Kidney epithelial cell (primary cell): ENCODE measurements at places on chromosomes 5 and 9. TPM values are rescaled to one million over a fixed set of nuclear protein-coding genes. Genes with fewer than 3 reads are reported as not detected.
A peak's percentile ranks its signal among the peaks of the same experiment; 100 is the strongest.

Gene TAF11L6
- total RNA-seq = not detected in 2 replicates

GRCh38 chr5:131491749-131492148 is 143.3 kb downstream of the RAPGEF6 start:
- DNase-seq = no peak

DNA sequence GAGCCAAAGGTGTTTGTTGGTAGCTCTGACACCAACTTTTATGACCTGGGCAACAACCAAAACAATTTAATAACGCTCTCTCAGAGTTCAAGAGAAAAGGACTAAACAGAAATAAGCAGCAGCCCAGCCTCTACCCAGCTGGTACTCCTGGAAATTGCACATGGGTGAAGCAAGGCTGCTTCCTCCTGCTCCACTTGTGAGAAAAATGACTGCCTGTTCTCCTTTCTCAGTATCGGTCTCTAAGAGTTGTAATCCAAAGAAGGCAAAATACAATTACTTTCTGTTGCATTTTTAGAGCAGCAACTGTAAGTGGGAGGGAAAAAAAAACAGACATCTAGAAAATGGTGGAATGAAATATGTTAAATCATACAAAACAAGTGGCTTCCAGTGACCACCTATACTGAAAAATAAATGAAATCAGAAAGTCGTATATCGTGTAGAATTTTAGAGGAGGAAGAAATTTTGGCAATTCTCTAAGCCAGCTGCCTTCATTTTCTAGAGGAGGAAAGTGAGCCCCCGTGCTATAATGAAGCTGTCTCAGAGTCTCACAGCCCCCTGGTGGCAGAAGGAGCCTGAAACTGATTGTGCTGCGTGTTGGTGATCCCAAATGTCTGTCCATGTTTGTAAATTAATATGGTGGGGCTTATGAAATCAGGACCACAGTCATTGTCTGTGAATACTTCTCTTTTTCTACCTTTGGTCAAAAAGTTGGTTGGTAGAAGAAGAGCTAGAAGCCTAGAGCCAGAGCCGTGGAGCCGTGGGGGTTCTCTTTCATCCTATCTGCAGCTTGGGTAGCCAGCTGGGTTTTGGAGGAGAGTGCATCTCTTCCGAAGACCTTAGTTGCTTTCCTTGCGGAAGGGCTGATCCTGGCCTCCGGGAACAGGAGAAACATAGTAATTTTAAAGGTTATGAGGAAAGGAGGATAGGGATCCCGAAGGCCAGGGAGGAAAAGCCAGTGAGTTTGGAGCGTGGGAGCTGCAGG is 139.9 kb downstream of the PIP5K1B start:
- no peak for DNase-seq

GRCh38 chr9:76400534-76401096 is 6.4 kb upstream of the RFK start:
- no peak for DNase-seq

GRCh38 chr9:131382850-131383729 is 10.8 kb upstream of the PRRC2B start:
- peak; percentile 76 for DNase-seq

DNA sequence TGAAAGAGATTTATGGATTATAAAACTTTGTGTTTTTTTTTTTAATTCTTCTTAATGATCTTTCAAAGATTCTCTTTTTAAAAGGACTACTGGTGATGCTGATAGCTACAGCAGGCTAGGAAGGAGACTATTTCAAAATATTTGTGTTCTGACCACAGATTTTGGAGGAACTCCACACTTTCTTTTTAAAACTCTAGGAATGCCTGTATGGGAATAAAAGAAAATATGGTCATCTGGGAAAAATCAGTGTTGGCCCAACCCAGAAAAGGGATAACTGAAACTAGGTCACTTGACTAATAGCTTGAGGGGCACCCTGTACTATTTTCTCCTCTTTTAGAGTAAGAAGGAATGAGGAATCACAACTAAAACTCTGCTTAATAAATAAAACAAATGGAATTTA is 97.6 kb upstream of the ADAMTS19 start:
- DNase-seq = no peak

GRCh38 chr5:112685931-112686330 is 51.8 kb upstream of the APC start:
- no peak for DNase-seq

Gene C9orf153
- not detected in 2 replicates for total RNA-seq

DNA sequence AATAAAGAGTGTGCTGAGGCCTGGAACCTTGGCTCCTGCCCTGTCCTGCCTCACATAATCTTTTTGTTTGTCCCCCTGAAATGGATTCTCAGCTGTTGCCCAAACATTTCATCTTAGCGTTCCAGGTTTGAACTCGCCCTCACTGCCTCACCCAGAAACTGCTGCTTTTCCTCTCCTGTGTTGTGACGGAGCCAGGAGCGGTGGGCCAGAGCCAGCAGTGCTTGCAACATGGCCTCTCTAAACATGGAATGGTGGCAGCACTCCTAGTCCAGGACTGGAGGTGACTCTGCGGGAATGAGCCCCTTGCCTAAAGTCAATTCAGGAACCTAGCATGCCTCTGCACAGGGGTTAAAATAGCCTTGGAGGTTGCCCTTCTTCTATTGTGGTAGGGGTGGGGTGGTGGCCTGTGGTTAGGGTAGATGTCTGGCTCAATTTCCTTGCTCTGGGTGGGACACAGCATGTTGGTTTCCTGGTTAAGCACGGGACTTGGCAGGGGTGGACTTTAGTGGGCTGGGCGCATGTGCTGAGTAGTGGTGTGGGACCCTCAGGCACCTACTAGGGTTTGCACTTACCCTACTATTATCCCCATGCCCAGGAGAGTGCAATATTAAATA is 101.6 kb downstream of the SLC25A46 start:
- no peak for DNase-seq

DNA sequence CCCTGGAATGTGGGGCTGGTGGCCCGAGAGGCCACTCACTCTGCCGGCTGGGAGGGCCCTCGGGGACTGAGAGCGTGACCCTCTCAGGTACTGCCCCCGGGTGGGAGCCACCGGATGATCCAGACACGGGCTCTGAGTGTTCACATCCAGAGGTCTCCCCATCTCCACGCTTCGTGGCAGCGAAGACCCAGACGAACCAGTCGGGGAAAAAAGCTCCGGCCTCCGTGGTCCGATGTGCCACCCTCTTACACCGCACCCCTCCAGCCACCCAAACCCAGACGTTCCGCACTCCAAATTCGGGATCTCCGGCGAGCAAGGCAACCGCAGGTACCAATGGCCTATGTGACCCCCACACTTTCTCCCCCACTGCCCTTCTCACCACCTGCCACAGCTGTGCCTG is 49.5 kb downstream of the AMBP start:
- no peak for DNase-seq

Gene NXNL2
- total RNA-seq = 0.55 and 4.3 TPM in 2 replicates

GRCh38 chr9:114501796-114502682 is 3.2 kb downstream of the WHRN start:
- DNase-seq = no peak
